ENCODE measurements at places on chromosomes 2 and 18.
A peak's percentile ranks its signal among the peaks of the same experiment; 100 is the strongest.

DNA sequence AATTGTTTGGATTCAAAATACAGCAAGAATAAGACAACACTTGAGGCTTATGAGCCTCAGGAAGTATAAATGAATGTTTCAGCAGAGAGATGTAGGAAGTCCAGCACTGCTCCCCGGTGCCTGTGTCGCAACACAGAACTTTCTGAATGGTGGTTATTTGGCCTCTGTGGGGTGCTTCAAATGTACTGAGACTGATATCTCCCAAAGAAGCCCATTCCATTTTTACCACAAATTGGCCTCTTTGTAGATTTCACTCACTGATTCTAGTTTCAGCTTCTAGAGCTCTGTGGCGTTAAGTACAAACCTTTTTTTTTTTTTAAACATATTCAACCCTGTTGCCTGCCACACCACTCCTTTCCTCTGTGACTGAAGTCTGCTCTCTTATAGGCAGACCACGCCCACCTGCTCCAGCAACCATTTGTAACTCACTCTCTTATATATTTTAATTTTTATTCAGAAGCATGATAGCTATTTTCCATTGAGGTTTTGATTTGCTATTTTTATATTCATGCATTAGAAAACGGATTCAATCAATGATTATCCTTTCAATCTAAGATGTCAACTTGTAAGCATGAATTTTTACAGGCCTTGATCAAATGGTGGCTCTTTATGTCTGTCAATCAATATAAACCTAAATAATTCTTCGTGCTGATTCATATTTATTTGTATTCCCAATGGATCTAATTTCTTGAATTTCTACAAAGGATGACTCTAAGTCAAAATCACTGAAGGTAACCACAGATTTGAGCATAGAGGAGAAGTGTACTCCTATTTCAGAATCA, 277.1 kb upstream of the CCDC68 start:
- no peak for DNase-seq

DNA sequence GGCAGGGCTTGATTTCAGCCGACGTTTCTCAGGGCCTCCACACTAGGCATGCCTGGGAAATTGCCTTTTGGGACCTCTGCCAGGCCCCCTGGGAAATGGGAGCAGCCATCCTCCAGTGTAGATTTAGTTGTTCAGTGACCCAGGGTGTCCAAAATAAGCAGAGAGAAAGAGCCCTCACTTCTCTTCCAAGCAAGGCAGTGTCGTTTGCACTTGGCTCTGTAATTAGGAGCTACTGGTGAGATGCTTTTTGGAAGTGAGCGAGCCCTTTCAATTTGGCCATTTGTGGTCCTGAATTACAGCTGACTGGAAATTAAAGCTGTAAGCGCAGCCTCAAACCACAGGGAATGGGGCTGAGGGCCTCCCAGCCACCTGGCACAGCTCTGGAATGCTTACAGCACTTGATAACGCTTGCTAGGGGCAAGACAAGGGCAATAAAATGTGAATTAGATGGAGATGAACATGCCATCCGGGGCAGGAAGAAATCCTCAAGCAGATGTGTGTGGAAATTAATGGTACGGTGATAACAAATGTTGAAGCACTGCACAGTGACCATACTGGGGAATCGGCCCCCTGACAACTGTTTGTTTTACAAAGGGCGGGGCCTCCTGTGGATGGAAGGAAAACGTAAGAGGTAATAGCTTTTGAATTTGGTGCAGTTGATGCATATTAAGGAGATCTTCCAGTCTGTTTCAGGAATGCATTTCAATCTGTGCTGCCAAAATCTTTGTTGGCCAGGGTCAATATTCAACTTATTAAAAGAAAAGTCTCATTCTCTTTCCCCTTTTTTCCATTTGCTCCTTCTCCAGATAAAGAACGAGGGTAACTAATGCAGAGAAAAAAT, 173.1 kb downstream of the UXS1 start:
- peak; percentile 74 for DNase-seq

GRCh38 chr18:12943215-12943614, 4.6 kb upstream of the SEH1L start:
- DNase-seq: no peak

- DNase-seq: no peak
These were observed 28.3 kb upstream of the ICOS start for GRCh38 chr2:203908066-203908796.

DNA sequence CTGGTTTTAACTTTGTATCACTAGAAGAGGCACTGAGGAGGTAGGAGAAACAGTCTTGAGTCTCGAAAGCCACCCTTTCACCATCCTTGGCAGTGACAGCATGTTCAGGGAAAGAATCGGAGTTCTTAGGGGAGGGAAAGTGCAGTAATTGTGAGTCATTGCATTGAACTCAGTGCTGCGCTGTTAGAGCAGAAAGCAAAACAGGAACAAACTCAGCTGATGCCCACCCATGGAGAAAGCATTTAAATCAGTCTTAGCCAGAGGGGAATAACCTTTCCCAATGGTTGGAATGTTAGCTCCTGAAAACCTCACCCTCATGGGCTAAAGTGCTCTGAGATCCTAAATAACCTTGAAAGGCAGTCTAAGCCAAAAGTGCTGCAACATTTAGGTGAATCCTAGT, 845.6 kb upstream of the CNTNAP5 start:
- DNase-seq: no peak

GRCh38 chr2:231191896-231192872, 6.2 kb upstream of the ARMC9 start:
- no peak for DNase-seq

DNA sequence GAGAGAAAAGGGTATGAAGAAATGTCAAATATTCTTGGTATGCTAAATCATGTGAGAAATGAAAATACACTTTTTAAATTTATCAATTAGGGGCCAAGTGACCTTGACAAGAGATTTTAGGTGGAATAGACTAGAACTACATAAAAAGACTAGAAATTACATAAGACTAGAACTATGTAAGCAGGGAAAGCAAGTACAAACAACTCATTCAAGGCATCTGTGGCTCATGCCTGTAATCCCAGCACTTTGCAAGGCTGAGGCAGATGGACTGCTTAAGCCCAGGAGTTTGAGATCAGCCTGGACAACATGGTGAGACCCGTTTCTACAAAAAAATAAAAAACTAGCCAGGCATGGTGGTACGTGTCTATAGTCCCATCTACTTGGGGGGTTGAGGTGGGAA, 20.3 kb downstream of the SF3B1 start:
- no peak for DNase-seq

DNA sequence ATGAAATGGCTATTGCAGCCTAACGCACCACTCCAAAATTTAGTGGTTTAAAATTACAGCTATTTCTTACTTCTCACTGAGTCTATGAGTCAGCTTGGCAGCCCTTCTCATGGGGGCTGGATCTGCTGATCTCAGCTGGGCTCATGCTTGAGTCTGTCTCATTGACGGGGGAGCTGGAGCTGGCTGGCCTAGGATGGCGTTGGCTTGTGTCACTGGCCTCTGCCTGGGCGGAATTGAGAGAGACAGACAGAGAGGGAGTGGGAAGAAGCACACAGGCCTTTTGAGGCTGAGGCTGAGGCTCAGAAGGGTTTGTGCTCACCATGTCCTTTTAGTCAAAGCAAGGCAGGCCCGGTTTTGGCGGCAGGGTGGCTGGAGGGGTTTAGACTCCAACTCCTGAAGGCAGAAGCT, 412.1 kb upstream of the MYT1L start:
- no peak for DNase-seq

- DNase-seq: no peak
These were observed 92.0 kb upstream of the NEUROD1 start for GRCh38 chr2:181772334-181772733.

GRCh38 chr2:1716441-1716840, 27.9 kb downstream of the PXDN start:
- no peak for DNase-seq

DNA sequence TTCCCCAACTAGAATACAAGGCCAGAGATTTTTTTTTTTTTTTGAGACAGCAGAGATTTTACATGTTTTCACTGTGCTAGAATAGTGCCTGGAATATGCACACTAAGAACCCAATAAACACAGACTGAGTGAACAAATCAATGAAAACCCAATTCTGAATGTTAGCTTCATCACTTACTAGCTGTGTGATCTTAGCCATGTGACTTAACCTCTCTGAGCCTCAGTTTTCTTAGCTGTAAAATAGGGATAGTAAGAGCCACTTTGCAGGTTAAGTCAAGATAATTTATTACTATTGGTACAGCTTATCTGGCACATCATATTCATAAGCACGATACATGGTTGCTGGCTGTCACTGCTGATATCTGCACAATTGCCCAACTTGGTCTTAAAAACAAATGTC, 140.6 kb downstream of the EN1 start:
- no peak for DNase-seq

DNA sequence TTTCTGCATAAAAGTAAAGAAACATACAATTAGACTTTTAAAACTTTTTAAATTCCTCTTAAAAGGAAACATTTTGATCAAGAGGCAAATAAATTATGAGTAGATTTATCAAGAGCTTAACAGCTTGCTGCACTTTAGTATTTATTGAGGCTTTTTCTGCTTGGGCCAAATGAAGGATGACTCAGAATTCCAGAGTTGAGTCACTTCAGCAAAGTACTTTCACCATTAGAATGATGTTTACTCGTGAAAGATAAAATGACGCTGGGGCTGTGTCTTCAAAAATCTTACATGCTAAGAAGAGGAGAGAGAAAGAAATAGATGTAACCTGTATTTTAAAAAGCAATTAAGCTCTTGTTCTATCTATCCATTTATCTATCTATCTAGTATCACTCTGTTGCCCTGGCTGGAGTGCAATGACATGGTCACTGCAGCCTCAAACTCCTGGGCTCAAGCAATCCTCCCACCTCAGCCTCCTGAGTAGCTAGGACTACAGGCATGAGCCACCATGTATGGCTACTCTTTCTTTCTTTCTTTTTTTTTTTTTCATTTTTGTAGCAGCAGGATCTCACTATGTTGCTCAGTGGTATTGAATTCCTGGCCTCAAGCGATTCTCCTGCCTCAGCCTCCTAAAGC, 75.3 kb upstream of the RIOK3 start:
- no peak for DNase-seq
